ENCODE measurements at places on chromosomes 13 and 19.
A peak's percentile ranks its signal among the peaks of the same experiment; 100 is the strongest.

- DNase-seq: no peak
These were observed 460.0 kb upstream of the ZNF507 start for GRCh38 chr19:31885280-31885853.

- no peak for DNase-seq
These were observed 31.3 kb downstream of the ZNF560 start for GRCh38 chr19:9467161-9467560.

DNA sequence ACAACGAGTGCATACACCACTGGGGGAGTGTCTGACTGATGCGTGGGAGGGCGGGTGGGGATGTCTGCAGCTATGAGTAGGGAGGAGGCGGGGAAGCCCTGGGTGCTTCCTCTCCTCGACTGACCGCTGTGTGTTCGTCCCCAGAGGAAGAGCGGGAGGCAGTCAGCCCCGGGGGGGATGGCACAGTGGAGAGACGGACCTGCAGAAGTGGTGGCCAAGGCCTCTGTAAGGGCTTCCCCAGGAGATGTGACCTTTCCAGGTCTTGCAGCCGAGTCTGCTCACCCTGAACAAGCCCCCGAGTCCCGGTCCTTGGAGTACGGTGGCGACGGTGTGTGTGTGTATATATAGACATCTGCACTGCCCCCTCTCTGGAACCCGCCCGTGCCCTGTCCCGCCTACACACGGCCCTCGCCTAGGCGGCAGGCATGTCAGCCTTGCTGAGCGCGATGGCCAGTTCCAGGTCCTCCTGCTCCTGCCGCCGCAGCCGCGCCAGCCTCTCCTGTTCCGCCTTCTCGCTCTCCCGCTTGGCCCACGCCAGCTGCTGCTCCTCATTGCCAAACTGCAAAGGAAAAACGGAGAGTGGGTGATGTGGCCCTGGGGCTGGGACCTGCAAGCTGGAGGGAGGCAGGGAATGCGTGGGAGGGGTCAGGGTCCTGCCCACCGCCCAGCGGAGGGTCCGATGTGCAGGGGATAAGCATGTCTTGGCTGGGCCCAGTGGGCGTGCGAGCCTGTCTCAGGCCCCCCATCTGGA, 30.8 kb downstream of the KLF2 start:
- DNase-seq: no peak

DNA sequence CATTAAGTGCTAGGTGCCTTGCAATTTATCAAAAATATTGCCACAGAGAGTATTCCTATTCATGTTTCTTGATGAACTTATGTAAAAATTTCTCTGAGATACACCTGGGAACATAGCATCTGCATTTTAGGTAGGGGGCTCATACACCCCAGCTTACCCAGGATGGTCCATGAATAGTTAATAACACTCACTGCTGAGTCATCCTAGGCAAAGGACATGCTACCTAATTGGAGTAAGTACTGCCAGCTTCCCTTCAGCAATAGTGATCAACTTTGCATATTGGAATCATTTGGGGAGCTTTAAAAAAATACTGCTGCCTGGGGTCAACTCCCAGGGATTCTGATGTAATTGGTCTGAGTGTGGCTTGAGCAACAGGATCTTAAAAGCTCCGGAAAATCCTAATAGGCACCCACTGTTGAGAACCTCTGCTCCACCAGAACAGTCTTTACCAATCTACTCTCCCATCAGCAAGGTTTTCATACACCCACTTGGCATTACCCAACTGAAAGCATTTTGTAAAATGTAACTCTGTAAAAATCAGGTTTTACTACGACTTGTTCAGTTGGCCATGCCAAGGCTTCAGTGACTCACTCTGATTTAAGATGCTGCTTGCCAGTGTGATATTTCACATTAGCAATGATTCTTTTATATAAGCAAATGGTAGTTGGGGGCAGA, 67.2 kb upstream of the FNDC3A start:
- DNase-seq: no peak

- no peak for DNase-seq
These were observed 14.6 kb downstream of the N4BP2L1 start for GRCh38 chr13:32413284-32413683.

- DNase-seq: no peak
These were observed 3.7 kb downstream of the FGF9 start for GRCh38 chr13:21674490-21675009.

GRCh38 chr19:52993342-52994178, 20.2 kb upstream of the ERVV-1 start:
- DNase-seq: peak; percentile 49

- no peak for DNase-seq
These were observed 6.0 kb downstream of the PEX11G start for GRCh38 chr19:7482584-7483439.

- DNase-seq: peak; percentile 67
These were observed 12.3 kb downstream of the RBM26 start for GRCh38 chr13:79393564-79394249.

DNA sequence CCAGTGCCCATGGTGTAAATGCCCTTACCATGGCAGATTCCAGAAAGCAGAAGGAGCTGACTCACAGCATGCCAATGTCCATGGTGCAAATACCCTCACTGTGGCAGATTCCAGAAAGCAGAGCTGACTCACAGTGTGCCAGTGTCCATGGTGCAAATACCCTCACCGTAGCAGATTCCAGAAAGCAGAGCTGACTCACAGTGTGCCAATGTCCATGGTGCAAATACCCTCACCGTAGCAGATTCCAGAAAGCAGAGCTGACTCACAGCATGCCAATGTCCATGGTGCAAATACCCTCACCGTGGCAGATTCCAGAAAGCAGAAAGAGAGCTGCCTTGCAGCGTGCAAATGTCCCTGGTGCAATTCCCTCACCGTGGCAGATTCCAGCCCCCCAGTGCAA, 163.8 kb upstream of the SOX1 start:
- DNase-seq: no peak

- DNase-seq: no peak
These were observed 1.9 kb downstream of the IFNL1 start for GRCh38 chr19:39297931-39298634.

GRCh38 chr13:94169454-94170144, 309.9 kb downstream of the DCT start:
- DNase-seq: no peak

- DNase-seq: no peak
These were observed 33.9 kb upstream of the ATP11A start for GRCh38 chr13:112655913-112656312.

DNA sequence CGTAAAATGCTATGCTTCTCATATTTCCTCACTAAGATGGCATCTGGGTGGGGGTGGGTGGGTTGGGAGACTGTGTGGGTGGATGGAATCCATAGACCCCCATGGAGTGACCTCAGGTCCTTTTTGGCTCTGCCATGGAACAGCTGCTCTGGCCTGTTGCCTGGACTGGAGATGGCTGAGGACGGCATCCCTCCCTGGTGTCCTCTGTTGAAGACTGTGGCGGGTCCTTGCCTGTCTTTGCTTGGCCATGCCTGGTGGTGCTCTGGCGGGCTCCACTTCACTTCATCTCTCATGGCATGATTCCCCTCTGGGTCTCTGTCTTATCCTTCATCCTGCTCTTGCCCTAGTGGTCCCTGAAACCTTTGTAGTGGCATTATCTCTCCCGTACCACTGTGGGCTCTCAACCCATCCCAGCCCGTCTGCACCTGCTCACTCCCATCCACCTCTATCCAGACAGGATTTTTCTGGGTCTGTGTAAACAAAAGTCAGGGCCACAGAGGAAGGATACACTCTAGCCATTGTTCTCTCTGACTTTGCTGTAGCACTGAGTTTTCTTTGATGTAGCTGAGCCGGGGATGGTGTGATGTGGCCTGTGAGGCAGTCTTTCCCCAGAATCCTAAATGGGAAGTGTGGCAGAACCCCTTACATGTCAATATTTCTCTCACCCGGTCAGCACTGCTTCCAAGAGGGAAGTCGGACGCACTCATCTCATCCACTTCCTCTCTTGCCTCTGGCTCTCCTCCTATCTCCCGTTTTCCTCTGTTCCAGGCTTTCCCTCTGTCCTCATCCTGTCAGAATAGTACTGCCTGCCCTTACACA, 36.1 kb downstream of the WDFY2 start:
- no peak for DNase-seq

- no peak for DNase-seq
These were observed 32.9 kb downstream of the TSKS start for GRCh38 chr19:49730166-49730565.

DNA sequence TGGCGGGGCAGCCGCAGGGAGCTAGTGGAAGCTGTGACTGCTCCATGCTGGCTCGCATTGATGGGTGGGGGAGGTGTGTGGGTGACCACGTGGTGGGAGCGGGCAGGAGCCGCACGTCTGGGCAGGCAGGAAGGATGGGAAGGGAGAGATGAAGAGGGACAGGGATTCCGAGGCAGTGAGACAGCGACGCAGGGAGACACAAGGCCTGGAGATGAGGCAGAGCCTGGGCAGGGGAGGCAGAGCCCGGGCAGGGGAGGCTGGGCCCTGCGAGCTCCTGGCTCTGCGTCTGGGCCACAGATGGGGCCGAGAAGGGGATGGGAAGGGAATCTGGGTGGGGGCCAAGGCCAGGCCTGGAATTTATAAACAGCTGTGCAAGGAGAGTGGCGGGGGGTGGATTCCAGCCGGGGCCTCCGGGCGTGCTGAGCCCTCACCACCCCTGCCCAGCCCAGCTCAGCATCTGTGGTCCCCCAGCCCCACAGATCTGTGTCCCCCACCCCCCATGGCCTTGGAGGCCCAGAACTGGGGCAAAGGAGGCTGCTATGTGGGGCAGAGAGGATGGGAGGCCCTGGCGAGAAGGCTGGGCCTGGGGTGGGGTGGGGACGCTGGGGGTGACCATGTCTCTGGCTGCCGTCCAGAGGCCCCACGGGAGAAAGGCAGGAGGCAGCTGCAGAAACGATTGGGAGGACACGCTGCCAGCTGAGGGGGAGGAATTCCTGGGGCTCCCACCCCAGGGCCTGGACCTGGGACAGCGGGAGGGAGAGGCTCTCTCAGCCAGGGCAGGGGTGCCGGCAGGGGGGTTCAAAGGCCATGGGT, 6.0 kb downstream of the EHD2 start:
- no peak for DNase-seq

DNA sequence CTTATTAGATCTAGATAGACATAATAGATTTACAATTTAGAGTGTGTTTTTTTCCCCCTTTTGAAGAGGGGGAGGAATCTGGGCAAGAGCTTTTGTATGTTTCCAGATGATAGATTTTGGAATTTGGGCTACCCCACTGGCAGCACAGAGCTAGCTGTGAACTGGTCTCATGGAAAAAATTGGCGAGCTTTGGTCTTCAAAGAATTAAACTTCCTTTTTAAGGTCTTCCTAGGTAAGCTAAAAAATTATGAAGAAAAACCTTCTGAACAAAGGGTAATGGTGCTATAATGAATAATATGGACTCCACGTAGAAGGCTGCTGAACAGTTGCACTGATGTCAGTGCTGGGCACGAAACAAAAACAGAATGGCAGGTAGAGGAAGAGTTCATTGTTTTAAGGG, 109.3 kb downstream of the ZIC5 start:
- no peak for DNase-seq

DNA sequence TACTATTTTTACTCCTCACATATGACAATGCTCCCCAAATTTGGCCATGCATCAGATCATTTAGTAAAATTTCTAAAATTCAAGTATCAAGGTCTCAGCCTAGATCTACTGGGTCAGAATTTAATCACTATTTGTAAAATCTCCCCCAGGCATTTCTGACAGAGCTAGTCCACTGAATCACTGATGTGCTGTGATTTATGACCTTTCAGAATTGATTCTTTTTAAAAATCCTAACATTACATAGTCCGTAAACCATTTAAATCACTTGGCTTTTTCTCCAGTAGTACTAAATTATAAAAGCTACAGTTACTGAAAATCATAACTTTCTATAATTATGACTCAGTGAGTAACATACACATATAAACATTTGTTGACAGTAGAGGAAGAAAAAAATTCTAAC, 92.8 kb upstream of the RAP2A start:
- DNase-seq: no peak

DNA sequence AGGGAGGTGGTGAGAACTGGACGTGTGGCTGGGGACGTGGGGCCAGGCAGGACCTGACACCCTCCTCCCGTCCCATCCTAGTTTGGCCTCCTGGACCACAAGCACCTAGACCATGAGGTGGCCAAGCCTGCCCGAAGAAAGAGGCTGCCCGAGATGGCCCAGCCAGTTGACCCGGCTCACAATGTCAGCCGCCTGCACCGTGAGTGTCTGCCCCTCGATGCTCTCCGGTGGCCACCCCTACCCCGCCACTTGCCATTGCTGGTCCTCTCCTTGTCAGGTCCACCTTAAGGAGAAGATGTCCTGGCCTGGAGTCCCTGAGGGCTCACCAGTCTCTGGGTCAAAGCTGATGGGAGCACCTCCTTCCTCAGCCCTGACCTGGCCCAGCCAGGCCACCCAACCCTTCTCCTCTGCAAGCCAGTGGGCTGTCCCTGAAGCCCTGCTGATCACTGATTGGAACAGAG, 2.2 kb downstream of the ANGPTL4 start:
- no peak for DNase-seq

DNA sequence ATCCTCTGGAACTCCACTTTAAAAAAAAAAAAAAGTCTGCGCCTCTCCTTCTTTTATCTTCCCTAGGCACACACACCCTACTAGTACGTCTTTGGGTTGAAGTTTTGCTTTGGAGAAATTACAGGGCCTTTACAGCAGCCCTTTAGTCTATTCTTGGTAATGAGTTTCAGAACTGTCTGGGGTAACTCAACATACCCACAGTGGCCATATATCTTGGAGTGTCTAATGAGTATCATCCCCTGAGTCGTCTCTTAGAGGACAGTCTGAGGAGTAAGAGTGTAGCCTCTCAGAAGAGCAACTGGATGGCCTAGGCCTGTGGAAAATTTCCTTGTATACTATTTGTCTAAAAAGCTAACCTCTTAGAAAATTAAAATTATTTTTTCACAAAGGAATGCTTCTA, 6.1 kb upstream of the ZNF681 start:
- no peak for DNase-seq

- no peak for DNase-seq
These were observed 23.4 kb downstream of the ZDHHC20 start for GRCh38 chr13:21435687-21436151.

DNA sequence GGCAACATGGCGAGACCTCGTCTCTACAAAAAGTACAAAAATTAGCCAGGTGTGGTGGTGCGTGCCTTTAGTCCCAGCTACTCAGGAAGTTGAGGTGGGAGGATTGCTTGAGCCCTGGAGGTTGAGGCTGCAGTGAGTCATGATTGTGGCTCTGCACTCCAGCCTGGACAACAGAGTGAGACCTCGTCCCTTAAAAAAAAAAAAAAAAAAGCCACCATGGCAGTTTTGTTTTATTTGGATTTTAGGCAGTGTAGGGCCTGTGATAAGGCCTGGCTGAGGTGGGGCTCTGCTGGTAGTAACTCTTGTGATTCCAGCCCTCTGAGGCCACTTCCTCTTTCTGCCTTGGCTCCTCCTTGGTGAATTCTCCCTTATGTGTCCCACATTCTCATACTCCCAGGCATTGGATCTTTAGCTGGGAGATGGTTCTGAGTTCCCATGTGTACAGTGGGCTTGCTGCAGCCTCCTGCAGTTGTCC, 39.2 kb downstream of the GATAD2A start:
- DNase-seq: peak; percentile 27
